ENCODE measurements at places on chromosomes 2 and 18. TPM values are rescaled to one million over a fixed set of nuclear protein-coding genes. Genes with fewer than 3 reads are reported as not detected.

The KHK gene
- total RNA-seq: 1.1 TPM

The WNT10A gene
- total RNA-seq: not detected

The RAPH1 gene
- 20.6 TPM for total RNA-seq

The IL37 gene
- total RNA-seq: not detected

The RBKS gene
- 3.9 TPM for total RNA-seq

The ATOH8 gene
- 21.0 TPM for total RNA-seq

The ZNF236 gene
- total RNA-seq: 12.7 TPM

The ASXL2 gene
- total RNA-seq: 24.1 TPM

The UGT1A10 gene
- not detected for total RNA-seq

The SKOR2 gene
- total RNA-seq: not detected

The DSG4 gene
- total RNA-seq: not detected

The DSC1 gene
- 10.0 TPM for total RNA-seq

The THUMPD2 gene
- total RNA-seq: 5.7 TPM

The BZW1 gene
- 99.3 TPM for total RNA-seq

The LIPG gene
- total RNA-seq: 1.7 TPM

The IRS1 gene
- total RNA-seq: 14.0 TPM

The KCNS3 gene
- total RNA-seq: 3.7 TPM

The CLEC4F gene
- total RNA-seq: 0.13 TPM

The RAMP1 gene
- 253 TPM for total RNA-seq

The KYNU gene
- total RNA-seq: 0.67 TPM

The BCL2 gene
- total RNA-seq: 25.9 TPM

The DCTN1 gene
- 233 TPM for total RNA-seq

The MLPH gene
- 15.7 TPM for total RNA-seq

The EIF5B gene
- total RNA-seq: 105 TPM

The FSIP2 gene
- 0.40 TPM for total RNA-seq

The SIX3 gene
- not detected for total RNA-seq

The KLHL29 gene
- total RNA-seq: 1.6 TPM

The PPM1B gene
- 68.4 TPM for total RNA-seq
